ENCODE measurements at places on chromosomes 2 and 18. TPM values are rescaled to one million over a fixed set of nuclear protein-coding genes. Genes with fewer than 3 reads are reported as not detected.

KLHL41 gene
- 0.55 TPM for total RNA-seq

TTN gene
- 1.2 TPM for total RNA-seq

CYRIA gene
- total RNA-seq: 0.99 TPM

PHOSPHO2 gene
- 2.6 TPM for total RNA-seq

DUSP2 gene
- 522 TPM for total RNA-seq

TTLL4 gene
- total RNA-seq: 32.1 TPM

FLACC1 gene
- 0.67 TPM for total RNA-seq

KCNG2 gene
- total RNA-seq: not detected

DNAJC5G gene
- not detected for total RNA-seq

FOSL2 gene
- 172 TPM for total RNA-seq

NR4A2 gene
- total RNA-seq: 9.3 TPM

MOB4 gene
- total RNA-seq: 18.9 TPM

INPP5D gene
- total RNA-seq: 54.9 TPM

L3MBTL4 gene
- 0.29 TPM for total RNA-seq

ARHGEF33 gene
- 0.38 TPM for total RNA-seq

CCL20 gene
- 72.0 TPM for total RNA-seq

AQP12B gene
- not detected for total RNA-seq

PLEK gene
- 6.9 TPM for total RNA-seq

Data from activated CD4-positive, alpha-beta memory T cell treated with anti-CD3 and anti-CD28 coated beads for 36 hours (primary cell).